Activated naive CD4-positive, alpha-beta T cell treated with Interleukin-2 at 50 U/mL for 16 hours (primary cell): ENCODE measurements at places on chromosomes 11 and 22.

DNA sequence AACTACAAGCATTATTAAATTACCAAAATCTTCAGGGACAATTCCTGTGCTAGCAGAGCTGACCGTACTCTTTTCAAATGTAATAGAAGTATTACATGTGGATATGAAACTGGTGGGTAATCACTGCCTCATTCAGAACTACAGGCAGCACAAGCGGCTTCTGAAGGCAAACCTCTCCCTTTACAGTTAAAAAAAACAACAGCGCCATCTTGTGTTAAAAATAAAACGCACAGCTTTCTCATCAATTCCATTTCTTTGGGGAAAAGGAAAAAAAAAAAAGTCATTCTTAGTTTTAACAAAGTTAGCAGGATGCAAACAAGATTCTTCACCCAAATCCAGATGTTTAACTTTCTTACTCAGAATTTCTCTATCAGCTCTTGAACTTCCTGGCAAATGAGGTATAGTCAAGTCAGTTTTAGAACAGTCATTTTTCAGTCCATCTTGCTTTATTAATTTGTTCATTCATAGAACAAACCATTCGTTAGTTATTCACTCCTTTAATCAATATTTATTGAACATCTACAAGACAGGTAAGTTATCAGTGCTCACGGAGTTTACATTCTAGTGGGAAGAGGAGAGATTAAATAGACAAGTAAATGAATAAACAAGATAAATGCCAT is 331.8 kb upstream of the MPPED2 start:
- no peak for DNase-seq

DNA sequence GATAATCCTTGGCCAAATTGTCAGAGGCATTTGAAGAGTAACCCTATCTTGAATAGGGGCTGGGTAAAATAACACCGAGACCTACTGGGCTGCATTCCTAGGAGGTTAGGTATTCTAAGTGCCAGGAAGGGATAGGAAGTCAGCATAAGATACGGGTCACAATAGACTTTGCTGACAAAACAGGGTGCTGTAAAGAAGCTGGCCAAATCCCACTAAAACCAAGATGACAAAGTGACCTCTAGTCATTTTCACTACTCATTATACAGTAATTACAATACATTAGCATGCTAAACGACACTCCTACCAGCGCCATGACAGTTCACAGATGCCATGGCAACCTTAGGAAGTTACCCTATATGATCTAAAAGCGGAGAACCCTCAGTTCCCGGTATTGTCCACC is 964 bp upstream of the REXO2 start:
- no peak for DNase-seq

DNA sequence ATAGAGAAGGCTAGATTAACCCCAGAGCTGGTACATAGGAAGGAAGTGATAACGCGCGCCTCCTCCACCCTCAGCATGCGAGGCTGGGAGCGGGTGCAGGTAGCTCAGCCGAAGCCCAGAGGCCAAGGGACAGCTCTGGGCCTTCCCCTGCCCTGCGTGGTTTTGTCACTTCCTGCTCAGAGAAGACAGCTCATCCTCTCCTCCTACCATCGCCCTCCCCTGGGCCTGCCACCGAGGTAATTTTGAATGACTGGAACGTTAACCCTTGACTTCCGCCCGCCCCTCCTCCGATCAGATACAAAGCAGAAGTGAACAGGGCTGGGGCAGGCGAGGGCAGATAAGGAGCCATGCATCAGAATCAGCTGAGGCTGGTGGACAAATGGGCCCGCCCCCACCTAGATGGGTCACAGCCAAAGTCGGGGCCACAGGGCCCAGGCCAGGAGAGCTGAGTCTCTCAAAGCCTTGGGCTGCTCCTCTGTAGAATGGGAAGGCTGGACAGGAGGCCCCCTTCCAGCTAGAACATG is 1.6 kb downstream of the RAC2 start:
- peak; percentile 91 for DNase-seq

DNA sequence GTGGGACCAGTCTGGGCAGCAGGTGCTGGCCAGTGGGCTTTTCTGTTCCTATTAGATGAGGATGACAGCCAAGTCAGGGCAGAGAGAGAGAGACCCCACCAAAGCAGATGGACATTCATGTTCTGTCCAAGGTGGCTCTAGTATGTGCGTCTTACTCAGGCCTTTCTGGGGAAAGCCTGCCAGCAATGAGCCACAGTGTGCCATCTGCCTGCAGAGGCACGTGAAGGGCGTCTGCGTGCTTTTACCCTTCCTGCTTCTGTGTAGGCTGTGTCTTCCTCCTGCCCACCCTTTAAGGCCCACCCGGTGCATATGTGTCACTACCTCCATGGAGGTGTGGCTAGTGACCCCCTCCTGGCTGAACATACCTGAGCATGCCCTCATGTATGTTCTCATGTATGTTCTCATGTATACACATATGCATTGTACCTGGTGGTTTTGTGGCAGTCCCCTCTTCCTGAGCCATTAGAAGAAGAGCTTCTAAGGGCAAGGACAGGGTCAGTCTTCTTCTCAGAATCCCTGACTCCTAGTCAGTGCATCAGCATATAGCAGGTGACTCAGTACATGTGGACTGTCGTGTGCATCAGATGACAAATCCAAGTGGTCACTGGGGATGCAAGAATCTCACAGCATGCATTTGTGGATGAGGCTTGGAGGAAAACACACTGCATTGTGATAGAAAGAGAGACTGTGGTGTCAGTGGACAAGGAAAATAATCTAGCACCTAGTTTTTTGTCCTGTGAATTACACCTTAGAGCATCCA is 90.4 kb upstream of the YWHAH start:
- no peak for DNase-seq

- DNase-seq: no peak
Measured at GRCh38 chr11:88315981-88316441, 21.5 kb downstream of the CTSC start.
